ENCODE measurements at places on chromosomes 5 and 9.

GRCh38 chr5:108078345-108078744, 303.6 kb downstream of the FBXL17 start:
- DNase-seq: no peak

- no peak for DNase-seq
These were observed 52.6 kb upstream of the SUSD3 start for GRCh38 chr9:93005876-93006275.

- peak; percentile 36 for DNase-seq
These were observed 39.2 kb upstream of the ELOVL7 start for GRCh38 chr5:60883229-60883628.

- peak; percentile 20 for DNase-seq
These were observed 1.2 kb downstream of the VCAN start for GRCh38 chr5:83472508-83473345.

DNA sequence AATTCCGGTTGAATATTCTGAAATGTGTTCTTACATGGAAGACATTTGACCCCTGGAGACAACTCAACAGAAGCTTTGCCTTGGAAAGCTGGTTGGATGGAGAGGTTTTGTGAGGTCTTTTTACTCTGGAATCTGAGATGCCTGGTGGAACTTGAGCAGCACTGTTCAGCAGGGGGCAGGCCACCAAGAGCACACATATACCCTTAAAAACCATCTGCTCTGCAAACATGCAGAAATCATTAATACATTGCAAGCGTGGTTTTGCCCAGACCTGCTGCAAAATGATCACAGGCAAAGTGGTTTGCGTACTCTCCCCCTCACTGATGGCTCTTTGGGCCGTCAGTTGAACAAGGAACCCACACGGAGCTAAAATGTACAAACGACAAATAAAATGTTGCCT, 32.8 kb upstream of the DAP start:
- peak; percentile 22 for DNase-seq

GRCh38 chr5:174083056-174083827, 37.7 kb downstream of the NSG2 start:
- no peak for DNase-seq

GRCh38 chr9:82682431-82682830, 380.5 kb downstream of the RASEF start:
- no peak for DNase-seq

DNA sequence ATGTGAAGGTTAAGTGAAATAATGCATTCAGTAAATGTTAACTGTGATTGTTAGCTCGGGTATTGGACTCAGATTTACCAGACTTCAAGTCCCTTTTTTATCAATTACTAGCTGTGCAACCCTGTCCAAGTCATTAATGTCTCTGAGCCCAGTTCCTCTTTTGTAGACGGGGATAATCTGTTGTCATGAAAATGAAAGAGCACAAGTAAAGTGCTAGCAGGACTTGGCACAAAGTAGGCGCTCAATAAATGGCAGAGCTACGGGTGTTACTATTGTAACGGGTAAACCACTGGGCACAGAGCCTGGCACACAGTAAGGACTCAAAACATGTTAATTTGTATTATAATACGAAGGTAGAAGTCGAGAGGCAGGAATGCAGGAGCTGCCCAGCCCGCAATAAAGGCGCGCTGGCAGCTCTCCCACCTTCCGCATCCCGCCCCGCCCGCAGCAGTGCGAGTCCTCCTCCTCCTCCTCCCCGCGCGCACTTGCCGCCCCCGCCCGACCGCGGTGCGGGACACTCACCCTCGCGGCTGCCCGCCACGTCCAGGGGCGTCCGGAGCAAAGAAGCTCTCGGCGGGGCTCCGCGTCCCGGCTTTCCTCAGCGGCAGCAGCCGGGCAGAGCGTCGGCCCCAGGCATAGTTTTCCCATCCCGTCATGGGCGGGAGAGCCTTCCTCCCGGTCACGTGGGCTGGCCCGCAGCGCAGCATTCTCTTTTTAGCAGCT, at the start of gene C1QTNF2:
Gene C1QTNF2, minus strand, starts transcription at position 637 of the 723 bp plus-strand sequence. CDS start 15,615 bp downstream, outside the sequence.
- no peak for DNase-seq

DNA sequence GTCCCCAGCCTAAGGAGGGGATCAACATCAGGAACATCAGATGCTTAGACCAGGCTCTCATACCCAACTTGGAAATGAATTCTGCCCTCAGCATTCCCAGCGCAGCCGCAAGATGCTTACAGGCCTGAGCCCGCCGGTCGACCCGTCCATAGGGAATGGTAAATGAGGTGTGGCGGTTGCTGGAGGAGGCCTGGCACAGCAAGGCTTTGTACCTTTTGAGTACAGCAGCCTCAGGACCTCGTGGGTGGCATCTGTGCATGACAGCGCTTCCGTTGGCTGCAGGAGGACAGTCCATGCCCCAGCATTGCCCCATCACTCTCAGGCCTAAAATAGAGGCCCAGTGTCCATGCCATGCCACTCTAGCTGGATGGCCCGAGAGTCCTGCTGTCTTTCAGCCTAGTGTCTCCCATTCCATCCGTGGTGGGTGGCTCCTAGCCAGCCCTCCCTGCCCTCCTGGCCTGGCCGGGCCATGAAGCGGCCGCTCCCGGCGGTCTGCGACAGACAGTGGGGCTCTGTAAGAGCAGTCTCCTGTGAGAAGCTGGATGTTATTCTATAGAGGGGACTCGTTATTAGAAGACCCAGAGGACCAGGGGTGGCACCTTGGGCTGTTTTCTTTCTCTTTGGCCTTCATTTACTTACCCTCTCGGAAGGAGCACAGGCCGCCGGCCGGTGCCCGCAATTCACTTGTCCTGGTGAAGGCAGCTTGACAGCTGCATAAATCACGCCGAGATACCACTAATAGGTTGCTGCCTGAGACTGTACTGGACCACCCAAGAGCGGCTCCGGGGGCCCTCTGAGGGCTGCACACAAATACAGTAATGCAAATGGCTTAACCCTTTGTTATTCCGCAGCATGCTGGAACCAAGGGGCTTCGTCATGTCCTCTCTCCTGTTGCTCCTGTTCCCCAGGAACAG, 223.5 kb upstream of the TUT7 start:
- DNase-seq: no peak

GRCh38 chr5:40483316-40483715, 196.4 kb upstream of the PTGER4 start:
- no peak for DNase-seq

- DNase-seq: no peak
These were observed 120.7 kb downstream of the PBX3 start for GRCh38 chr9:125867751-125868415.

DNA sequence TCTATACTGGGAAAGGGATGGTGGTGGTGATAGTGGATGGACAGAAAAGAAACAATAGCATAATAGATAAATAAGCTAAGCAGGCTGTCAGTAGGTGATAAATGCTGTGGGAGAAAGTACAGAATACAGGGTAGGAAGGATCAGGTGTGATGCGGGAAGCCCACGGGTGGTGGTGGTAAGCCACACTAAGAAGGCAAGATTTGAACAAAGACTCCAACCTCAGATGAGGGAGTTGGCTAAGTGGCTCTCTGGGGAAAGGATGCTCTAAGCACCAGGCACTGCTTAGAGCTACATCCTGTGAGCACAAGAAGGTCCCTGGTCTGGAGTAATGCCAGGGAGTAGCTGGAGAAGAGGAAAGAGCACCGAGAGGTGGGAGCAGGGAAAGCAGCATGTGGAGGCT, 151.6 kb upstream of the KLF9 start:
- DNase-seq: no peak

DNA sequence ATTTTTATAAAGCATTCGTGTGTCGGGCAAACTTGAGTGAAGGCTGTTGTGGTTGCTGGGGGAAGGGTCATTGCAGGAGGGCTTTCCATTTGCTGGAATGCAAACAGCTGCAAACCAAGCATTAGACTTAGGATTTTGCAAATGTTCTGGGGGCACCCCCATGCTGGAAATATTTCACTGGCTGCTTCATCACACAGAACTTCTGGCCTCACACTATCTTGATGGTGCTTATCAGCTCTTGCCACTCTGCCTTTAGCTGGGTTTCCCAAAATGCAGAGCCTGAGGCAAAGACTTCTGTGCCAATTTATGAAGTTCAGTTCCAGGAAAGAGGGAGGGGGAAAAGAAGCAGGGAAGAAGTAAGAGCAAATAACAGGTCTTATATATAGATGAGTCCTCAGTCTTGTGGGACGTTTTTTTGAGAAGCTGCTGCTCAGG, 8.6 kb upstream of the COL15A1 start:
- no peak for DNase-seq

GRCh38 chr5:169251333-169252084, 49.4 kb downstream of the SLIT3 start:
- no peak for DNase-seq

DNA sequence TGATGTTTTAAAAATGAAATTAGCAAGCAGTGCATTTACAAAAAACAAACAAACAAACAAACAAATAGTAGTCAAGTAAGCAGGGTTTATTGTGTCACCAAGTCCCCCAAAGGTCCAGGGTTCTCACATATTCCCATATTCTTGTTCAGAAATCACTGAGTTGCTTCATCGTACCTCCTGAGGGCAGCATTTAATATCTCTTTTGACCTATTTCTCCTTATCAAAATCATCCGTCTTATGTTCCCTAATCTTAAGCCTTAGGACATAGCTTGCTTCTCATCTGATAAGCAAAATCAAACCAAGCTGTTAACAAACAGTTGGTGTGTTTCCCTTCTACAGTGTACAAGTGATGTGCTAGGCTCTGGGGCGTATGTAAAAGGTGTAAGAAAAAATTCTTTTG, 109.5 kb upstream of the MAN2A1 start:
- no peak for DNase-seq

DNA sequence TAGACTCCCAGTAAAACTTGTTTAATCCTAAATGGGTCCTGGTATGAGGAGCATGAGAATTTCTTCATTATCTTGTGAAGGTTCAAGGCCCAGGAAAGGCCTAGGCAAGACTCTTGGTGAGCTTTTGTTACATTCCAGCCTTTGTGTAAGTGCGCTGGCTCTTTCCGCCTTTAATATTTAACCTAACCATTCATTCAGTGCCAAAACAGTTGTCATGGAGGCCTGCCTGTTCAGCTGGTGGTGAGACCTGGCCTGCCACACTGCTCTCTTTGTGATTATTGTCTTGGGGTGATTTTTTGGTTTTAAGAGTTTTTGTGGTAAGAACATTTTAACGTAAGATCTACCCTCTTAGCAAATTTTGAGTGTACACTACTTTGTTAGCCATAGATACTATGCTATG, 127.5 kb upstream of the WWC1 start:
- no peak for DNase-seq

DNA sequence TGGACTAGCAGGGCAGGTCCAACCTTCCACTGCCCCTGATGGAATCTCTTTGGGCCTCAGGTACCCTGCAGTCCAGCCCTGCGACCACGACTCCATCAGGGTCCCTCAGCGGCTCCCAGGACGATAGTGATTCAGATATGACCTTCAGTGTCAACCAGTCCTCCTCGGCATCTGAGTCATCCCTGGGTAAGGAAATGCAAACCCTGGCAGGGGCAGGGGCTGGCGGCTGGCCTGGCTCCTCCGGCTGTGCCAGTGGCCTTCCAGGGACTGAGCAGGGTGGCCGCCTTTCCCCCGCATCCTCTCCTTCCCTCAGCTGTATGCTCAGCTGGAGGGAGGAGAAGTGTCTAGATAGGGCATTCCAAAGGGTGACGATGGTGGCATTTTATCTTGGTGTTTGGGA, 45.0 kb downstream of the NEURL1B start:
- DNase-seq: no peak

DNA sequence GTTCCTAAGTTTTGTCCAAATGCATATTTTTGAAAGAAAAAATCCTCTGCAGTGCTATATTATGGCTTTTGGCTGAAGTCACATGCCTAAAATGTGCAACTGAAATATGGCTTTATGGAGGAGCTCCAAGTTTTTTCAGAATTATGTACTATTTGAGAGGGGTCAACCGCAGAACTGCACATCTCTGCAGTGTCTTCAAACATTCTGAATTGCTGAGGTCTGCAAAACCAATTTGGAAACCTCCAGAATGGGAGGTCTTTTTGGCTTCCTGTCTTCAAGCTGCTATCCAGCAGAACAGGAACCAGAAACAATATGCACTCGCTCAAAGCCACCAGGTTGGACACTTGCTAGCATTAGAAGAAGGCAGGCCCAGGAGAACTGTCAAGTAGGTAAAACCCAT, 376.0 kb upstream of the PAPPA start:
- no peak for DNase-seq

GRCh38 chr5:17196697-17197096, 20.7 kb upstream of the BASP1 start:
- DNase-seq: no peak

GRCh38 chr5:93305984-93306383, 275.0 kb downstream of the NR2F1-AS1 start:
- DNase-seq: no peak

DNA sequence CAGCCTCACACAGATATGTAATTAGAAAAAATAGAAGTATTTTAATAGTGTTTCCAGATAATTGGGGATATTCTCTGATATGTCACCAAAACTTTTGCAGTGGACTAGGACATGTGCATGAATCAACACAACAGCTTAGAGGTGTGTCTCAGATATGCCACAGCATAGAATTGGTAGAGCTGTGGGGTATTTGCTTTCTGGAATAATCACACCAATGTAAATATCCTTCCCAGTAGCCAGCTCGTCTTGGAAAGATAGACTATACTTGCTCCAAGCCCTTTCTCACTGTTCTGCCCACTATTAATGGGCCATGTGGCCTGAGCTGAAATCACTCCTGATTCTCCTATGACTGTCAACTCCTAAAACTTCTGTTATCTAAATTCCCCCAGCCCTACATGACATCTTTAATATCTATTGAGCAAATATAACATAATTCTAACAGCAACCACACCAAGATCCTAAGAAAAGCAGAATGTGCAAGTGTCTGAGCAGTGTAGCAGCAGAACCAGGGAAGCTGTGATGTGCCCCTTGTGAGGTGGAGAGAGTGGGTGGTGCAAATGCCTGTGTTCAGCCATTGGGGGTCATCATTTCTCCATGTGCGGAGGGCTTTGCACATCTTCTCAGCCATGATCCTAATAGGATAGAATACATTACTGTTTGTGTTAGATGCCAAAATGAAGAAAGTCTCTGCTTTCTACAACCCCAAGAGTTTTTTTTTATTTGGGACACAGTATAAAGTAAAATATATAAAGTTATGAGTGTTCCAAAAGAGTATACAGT, 65.0 kb downstream of the MELK start:
- peak; percentile 11 for DNase-seq

GRCh38 chr5:31579558-31579957, 47.5 kb downstream of the C5orf22 start:
- no peak for DNase-seq

GRCh38 chr9:114289571-114290481, 33.1 kb upstream of the ORM1 start:
- DNase-seq: no peak

- no peak for DNase-seq
These were observed 2.9 kb upstream of the C7 start for GRCh38 chr5:40906351-40906751.

DNA sequence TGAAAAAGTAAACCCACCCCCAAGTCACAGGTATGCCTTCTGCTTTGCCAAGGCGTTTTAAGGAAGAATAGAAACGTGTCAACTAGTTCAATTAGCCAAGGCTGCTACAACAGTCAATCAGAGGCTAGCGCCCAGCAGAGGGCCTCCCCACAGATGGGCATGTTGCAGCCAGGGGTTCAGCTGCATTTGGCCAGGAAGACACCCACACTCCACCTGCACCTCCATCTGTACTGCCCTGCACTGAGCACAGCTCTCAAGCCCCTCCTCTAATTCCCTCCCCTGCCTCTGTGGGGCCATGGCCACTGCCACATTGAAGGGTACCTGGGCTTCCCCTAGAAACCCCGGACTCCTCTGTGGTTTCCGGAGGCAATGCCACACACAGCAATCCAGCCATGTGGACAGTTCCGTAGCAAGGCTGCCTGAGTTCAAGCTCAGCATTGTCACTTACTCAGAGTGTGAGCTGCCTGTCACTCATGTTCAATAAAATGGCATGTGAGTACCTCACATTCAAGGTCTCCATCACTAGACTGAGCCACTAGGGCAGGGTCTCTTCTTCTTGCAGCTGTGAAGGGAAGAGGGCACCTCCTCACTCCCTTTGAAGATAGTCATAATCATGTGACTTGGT, 248.4 kb downstream of the IRX2 start:
- no peak for DNase-seq
